ENCODE measurements at places on chromosomes 12 and 14.

GRCh38 chr12:132698341-132698740 is 11.0 kb downstream of the PXMP2 start:
- DNase-seq, result no peak

GRCh38 chr12:44507461-44507860 is 368.7 kb downstream of the NELL2 start:
- no peak for DNase-seq

GRCh38 chr14:20623798-20624197 is 17.7 kb downstream of the OR6S1 start:
- no peak for DNase-seq

GRCh38 chr12:26134540-26134939 is 9.7 kb upstream of the BHLHE41 start:
- no peak for DNase-seq

- peak; percentile 59 for DNase-seq
Measured at GRCh38 chr12:48956279-48957140, 777 bp downstream of the ARF3 start.

- DNase-seq, result no peak
Measured at GRCh38 chr14:27608377-27608776, 1010.5 kb upstream of the NOVA1 start.

DNA sequence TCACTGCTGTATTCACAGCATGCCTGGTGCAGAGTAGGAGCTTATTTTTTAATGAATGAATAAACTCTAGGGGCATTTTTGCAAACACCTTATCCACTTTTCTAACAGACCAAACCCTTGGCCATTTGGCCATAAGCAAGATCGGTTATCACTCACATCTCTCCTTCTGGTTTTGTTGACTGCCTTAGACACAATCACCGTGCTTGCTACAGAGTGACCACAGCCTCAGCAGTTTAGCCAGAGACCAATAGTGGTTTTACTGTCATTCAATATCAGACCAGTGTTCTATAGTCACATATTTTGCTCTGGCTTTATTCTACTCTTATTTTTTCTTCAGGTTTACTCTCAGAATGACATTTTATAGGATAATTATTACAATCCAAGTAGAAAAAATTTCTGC is 2.2 kb downstream of the KLRB1 start:
- DNase-seq, result no peak

DNA sequence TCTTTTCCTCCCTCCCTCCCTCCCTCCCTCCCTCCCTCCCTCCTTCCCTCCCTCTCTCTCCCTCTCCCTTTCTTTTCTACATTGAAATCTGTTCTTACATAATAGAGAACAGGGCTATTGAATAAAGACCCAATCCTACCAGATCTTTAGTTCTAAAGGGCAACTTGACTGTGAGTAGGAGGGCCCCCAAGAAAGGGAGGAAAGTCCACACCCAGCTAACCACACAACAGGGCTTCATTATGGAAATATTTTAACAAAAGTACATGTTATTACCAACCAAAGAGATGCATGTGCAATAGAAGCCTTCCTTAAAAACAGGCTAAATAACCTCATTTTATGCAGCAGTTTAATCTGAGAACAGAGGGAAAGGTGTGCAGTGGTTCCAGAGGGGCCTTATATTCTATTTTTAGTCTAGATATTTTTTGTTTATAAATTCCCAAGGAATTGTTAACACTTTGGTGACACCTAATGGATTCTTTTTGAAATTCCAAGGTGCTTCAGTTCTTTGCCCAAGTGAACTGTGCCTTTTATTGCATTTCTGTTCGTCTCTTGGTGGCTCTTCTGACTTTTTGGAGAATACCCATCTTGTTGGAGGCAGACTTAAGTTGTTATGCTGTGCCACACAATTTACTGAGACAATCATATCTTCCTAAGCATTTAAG is 63.0 kb downstream of the GNS start:
- no peak for DNase-seq

- no peak for DNase-seq
Measured at GRCh38 chr12:67382241-67382871, 113.2 kb downstream of the CAND1 start.

GRCh38 chr14:104134061-104134965 is 4.1 kb upstream of the KIF26A start:
- DNase-seq, result no peak

GRCh38 chr12:67431411-67432020 is 162.4 kb downstream of the CAND1 start:
- DNase-seq, result no peak

DNA sequence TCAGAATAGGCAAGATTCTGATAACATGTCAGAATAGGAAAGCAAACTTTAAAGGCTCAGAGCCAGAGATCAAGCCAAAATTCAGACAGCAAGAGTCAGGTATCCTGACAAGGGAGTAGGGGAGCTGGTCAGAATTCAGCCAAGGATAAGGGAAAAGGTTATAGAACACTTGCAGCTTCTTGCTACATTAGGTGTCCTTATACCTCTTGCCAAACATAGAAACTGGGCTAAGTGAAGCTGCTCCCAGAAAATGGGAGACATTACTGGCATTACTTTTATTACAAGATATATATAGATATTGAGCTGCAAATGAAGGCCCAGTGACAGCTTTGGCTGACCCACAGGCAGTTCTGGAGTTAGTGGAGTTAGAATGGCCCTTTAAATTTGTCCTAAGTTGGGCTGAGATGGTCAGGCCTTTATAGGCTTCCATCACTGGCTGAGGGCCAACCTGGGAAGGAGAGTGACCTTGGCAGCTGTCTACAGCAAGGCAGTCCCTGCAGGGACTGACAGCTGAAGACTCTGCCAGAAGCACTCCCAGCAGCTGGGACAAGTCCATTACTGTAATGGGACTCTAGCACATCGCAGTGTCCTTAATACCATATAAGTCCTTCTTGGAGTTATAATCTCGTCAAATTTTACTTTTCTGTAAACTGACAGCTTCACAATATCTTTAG is 83.0 kb downstream of the LRRC9 start:
- no peak for DNase-seq
